ENCODE measurements at places on chromosomes 7 and 10. TPM values are rescaled to one million over a fixed set of nuclear protein-coding genes. Genes with fewer than 3 reads are reported as not detected.

IRF5 gene
- total RNA-seq = 6.2 TPM

ANKRD1 gene
- 0.87 TPM for total RNA-seq

COL28A1 gene
- 14.3 TPM for total RNA-seq

SLC39A12 gene
- not detected for total RNA-seq
